Effector CD4-positive, alpha-beta T cell (primary cell): ENCODE measurements at places on chromosomes 3 and 15.

- DNase-seq, result no peak
These were observed 17.9 kb upstream of the RTP2 start for GRCh38 chr3:187720337-187720670.

- no peak for DNase-seq
These were observed 17.0 kb downstream of the SLC25A20 start for GRCh38 chr3:48881652-48882114.

- no peak for DNase-seq
These were observed 150.7 kb downstream of the GABRG3 start for GRCh38 chr15:27121672-27122071.

- no peak for DNase-seq
These were observed 30.5 kb downstream of the DNAJB8 start for GRCh38 chr3:128436214-128436613.

- no peak for DNase-seq
These were observed 243.8 kb upstream of the PEX5L start for GRCh38 chr3:180280555-180280954.

GRCh38 chr15:60509470-60509869, 30.5 kb upstream of the ICE2 start:
- no peak for DNase-seq

- no peak for DNase-seq
These were observed 1441.5 kb downstream of the OTOL1 start for GRCh38 chr3:162938083-162938482.

DNA sequence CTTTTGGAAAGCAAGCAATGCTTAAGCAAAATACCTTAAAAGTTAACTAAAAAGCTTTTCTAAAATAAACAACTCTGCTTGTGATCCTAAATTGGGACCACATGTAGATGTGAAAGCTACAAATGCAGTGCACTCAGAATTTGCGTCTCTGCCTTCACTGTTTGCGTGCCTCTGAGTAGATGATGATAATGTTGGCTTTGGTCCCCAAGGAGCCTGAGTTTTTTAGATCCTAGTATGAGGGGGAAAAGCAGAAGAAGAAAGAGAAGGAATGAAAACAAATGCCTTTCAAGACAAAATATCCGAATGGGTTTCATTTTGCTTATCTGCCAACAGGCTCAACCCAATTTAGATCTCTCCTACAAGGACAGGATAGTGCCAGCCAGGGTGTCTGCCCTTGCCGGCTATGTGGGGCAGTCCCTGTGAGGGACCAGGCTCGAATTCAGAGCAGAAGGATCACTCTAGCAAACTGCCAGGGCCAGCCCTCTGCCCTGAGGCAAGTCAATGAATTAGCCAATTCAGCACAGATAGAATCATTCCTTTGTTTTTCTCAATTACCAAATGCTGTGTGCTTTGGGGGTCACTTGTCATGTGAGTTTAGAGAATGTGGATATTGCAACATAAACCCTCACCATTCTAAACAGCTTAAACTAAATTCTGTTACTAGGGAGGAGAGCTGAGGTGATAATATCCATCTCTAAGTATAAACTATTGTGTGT, 28.5 kb downstream of the SCG5 start:
- DNase-seq, result no peak

DNA sequence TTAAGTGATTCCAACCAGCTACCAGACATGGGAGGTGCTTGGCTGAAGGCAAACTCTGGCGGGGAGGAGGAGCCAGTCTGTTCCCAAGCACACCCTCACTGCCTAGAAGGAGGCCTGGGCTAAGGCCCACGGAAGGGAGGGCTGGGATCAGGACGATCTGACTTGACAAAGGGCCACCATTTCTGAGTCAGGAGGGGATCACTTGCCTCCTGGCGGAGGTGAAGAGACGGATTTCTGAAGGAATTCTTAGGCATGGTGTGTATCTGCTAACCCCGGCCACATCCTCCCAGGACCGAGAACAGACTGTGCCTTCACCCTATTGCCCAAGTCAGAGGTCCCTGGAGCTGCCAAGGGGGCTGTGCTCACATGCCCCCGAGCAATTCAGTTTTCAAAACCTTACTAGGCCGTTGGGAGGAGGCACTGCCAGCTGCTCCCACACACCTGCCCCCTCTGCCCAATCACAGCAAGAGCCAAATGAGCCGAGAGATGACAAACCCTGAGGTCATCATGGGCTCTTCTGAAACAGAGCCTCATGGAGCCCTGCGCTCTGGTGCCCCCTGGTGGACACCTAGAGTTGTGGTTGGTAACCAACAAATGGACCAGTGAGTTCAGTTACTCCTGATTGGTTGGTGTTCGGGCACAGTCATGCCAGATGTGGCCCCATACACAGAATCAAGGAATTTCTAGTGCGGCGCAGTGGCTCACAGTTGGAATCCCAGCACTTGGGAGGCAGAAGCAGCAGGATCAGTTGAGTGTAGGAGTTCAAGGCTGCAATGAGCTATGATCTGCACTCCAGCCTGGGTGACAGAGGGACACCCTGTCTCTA, 6.5 kb upstream of the TNK2 start:
- peak; percentile 94 for DNase-seq

- peak; percentile 31 for DNase-seq
These were observed 4.4 kb upstream of the CD200R1 start for GRCh38 chr3:112979244-112979832.

DNA sequence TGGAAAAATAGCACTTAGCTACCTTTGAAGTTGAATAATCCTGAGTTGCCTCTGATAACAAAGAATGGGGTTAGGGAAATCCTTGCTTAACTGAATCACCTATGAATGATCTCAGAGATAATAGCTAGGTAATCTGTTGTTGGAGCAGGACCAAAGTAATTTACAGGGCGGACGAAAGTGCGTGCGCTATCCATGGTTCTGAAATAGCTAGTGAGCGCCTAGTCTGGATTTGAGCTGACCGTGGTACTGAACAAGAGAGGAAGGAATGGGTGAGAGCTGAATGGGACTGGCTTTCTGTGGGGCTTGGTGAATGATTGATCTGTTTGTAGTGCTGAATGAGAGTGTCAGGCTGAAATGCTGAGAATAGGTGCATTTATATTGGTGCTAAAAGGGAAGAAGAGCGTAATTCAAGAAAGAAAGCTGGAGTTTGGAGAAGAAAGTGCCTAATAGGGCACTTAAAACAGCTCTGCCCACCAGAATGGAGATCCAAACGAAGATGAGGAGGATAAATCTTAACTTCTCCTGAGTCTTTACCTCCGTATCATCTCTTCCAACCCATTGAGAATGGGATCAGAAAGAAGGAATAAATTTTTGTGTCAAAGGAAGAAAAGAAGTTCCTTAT, 10.1 kb downstream of the SCN10A start:
- DNase-seq, result no peak

- DNase-seq, result no peak
These were observed at the start of gene LCTL for GRCh38 chr15:66565741-66566144. LCTL (minus strand) TSS chr15:66565998; CDS start chr15:66565365, 633 bp downstream.

DNA sequence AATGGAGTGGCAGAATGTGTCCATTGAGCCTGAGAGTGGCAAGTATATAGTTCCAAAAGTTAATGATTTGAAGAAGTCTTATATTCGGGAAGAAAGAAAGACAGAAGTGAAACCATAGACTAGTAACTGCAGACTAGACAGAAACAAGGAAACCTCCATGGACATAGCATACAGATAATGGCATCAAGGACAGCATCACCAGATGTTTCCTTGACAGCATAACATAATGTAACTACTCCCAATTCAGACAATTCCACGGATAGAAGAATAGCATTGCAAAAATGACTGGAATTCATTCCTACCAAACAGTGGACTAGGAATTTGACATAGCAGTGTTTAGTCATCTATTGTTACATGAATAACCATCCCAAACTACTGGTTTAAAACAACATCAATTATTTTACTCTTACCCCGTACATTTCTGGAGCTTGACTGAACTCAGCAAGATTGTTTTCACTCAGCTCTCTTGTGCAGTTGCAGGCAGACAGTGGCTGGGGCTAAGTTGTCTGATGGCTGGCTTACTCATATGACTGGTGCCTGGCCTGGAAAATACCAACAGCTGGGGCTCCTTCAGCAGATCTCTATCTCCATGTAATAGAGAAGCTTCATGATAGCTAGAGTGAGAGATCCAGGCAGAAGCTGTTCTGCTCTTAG, 109.7 kb upstream of the GADL1 start:
- no peak for DNase-seq

DNA sequence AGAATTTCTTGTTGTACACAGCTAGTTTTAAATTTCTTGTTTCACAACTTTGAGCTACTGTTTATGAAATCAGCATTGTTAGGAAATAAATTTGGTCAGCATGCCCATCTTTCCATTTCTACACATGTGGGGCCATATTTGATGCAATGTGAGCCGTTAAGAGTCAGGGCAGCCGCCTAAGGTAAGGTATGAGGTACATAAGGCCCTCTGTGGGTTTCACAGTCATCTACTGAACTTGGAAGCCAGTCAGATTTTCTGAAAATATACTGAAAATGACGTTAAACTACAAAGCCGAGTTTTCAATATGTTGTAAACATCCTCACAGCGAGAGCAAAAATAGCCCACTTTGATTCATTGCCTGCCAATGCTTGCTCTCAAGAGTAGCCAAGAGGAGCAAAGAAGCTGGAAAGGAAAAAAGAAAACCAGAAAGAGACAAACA, 94.7 kb upstream of the PDZRN3 start:
- DNase-seq, result no peak

DNA sequence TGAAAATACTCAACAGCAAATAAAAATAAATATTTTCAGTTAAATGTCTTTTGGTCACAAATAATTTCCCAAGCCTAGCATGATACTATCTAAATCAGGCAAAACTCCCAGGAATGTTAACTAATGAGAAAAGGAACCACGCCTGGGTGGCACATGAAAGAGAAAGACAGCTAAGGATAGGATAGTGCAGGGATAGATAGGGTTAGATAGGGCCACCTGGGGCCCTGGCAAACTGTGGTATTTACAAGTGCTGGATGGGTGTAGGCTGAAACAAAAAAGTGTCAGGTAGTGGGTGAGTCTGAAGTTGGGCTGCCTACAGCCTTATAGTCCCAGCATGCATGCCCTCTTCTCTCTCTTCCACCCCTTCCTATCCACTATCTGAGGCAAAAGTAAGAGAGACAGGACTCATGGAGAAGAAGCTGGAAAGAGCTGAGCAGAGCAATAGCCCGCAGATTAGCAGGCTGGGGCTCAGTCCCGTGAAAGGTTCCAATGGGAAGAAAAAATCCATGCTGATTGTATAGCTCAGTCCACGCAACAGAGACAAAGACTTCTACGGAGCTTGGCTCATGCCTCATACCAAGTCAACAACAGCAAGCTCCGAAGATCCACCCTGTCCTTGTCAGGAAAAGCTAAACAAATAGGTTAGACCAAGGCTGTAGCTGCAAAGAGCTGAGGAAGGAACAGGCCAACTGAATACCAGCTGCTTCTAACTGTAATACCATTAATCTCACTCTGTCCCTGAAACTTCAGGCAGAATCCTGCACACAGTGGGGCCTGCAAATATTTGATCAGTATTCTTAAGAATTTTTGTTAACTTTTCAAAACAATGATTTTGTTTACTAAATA, 342.1 kb upstream of the ATP11B start:
- no peak for DNase-seq

GRCh38 chr3:171729452-171730334, 80.6 kb downstream of the PLD1 start:
- no peak for DNase-seq

GRCh38 chr3:98109807-98110549, 20.5 kb upstream of the OR5H1 start:
- no peak for DNase-seq

DNA sequence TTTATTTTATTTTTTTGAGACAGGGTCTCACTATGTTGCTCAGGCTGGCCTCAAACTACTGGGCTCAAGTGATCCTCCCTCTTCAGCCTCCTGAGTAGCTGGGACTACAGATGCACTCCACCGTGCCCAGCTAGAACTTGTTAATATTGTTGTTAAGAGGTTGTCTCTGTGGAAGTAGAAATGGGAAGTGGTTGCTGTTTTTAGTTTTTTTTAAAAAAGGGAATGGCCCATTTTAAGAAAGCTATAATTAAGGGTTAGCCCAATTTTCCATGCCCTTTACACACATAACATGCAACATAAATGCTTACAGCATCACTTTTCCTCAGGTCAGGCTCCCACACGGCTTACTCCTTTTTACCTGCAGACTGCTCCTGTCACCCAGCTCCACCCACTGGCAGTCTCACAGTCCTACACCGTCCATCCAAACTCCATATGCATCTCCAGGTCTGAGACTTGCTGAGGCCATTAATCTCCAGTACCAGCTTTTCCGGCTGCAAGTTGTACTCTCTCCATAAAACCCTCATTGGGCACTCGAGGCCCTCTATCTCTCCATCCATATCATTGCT, 19.8 kb downstream of the MORC1 start:
- DNase-seq, result no peak

GRCh38 chr15:93283854-93284253, 194.8 kb upstream of the RGMA start:
- DNase-seq, result no peak

DNA sequence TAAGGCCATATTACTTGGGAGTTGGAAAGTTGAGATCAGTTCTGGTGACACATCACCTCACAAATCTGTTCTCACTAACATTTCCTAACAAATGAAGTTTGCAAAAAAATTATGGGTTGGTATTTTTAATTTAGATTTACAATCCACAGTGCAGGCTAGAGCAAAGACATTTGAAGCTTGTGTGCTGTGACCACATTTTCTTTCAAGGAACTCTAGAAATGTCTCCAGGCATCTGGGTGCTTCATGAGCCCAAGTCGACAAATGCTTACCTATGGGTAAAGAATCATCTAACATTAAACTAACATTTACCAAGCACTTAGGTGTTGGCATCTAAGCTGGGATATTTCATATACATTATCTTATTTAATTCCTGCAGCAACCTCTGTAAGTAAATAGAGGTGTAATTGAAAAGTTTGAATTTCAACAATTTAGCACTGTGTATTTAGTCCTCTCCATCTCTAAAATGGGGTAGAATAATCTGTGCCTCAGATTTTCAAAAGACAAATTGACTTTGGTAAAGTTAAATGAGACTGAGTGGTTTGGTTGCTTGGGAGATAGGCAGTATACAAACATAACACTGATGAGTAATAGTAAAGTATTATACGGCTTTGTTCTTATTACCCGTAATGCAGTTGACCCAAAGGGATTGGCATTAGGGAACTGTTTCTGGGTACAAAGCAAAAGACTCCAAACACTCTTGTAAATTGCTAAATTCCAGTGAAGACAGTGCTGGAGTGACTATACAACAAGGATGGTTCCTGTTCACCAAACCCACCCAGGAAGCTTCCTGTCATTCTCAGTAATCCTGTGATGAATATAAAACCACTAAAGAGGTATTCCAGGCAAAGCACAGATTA, 162.5 kb downstream of the TPRG1 start:
- no peak for DNase-seq

DNA sequence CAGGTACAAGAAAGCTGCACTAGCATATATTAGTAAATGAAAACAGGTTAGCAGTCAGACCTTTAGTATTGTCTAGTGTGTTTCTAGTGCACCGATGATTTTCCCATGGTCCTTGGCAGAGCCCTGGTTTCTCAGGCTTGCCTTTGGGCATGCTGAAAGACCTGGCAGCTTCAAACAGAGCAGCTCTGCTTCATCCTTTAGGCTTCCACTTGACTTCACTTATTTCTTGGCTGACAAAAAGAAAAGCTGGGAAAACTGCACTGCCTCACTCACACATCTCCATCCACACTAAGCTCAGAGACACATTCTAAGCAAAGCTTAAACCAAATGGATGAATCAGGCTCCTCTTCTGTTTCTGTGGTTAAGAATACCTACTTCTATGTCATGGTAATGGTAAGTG, 374.8 kb upstream of the PDZRN3 start:
- DNase-seq, result no peak

- peak; percentile 29 for DNase-seq
These were observed 57.4 kb upstream of the BDH1 start for GRCh38 chr3:197613199-197613598.
